ENCODE measurements at places on chromosomes 3 and 15. TPM values are rescaled to one million over a fixed set of nuclear protein-coding genes. Genes with fewer than 3 reads are reported as not detected.

Gene CNTN6
- 0.32 TPM for total RNA-seq

Gene SLC28A2
- 3.5 TPM for total RNA-seq

Gene DISP2
- total RNA-seq: 5.1 TPM

Gene CLDN18
- not detected for total RNA-seq

Gene DIS3L
- 23.9 TPM for total RNA-seq

Gene HACD2
- total RNA-seq: 52.7 TPM

DNA sequence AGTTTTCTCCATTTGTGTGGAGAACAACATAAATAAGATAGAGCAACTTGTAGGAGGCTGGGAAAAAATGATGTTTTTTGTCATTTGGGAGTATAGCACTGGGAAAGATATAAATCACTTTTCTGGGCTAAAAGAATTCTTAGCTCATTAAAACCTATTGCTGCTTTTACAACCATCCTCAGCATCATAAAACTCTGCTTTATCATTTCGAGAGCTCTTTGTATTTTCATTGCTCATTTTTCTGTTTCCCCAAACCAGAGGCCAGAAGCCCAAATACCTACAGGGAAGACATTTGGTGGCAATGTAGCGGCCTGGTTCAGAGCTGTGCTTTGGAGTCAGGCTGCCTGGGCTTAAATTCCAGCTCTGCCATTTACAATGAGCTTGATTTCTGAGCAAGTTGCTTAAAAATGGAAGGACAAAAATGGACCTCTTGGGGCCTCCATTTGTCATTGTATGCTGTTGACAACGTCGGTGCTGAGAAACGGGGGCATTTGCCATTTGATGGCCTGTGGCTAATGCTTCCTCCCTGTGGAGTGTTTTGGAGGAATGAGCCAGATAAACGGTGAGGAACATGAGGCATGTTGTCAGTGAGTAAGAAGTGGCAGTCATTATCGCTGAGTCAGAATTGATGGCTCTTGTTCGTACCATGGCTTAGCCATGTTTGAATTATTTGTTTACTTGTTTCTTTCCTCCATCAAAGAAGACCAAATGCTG is 260.0 kb downstream of the EBLN2 start:
- DNase-seq: no peak

- no peak for DNase-seq
Observed at GRCh38 chr3:153315781-153316180, 153.8 kb downstream of the RAP2B start.

DNA sequence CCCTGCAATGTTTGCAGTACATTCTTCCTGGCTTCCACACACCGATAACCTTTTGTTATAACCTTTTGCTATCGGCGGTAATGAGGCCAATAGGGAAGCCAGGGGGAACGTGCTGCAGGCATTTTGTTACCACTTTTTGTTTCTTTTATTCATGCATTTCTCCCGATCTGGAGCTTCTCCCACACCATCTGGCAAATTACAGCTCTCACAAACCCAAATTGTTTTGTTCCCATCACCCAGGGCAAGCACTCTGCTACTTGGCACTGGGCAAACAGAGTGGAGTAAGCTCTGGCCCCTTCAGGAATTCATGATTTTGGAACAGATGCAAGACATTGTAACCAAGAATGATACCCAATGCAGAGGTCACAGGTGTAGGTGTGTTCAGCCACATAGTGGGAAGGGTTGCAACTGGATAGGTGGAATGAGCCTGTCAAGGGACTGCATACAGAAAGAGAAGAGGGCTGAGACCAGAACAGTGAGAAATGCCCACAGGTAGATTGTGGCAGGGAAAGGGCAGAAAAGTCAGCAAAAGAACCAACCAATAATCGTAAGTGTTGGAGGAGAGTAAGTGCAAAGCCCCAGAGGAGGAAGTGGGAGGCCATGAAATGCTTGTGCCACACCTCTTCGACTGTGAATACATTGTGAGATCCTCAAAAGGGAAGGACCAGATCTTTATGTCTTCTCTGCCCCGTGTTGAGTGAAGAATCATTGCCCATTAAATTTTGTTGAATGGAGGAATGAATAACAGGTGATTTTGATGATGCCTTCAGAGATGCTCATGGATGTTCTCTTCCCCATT is 45.8 kb downstream of the PARP15 start:
- DNase-seq: no peak

GRCh38 chr3:8416965-8417364 is 84.7 kb upstream of the LMCD1 start:
- peak; percentile 66 for DNase-seq

DNA sequence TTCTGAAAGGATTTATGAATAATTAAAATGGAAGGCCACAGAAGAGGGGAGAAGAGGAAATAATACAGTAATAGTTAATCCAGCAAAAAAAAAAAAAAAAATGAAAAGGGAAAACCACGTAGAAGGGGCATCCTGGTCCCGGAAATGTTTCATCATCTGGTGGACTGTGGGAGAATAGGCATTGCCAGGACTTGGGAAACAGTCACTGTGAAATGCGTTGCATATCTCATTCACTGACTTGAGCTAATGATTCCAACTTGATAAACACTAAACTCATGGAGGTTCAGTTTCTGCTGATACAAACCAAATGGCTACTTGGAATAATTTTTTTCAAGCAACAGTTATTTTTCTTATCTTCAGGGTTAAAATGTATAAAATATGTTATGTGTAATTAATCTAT is 3.2 kb downstream of the XCR1 start:
- no peak for DNase-seq

DNA sequence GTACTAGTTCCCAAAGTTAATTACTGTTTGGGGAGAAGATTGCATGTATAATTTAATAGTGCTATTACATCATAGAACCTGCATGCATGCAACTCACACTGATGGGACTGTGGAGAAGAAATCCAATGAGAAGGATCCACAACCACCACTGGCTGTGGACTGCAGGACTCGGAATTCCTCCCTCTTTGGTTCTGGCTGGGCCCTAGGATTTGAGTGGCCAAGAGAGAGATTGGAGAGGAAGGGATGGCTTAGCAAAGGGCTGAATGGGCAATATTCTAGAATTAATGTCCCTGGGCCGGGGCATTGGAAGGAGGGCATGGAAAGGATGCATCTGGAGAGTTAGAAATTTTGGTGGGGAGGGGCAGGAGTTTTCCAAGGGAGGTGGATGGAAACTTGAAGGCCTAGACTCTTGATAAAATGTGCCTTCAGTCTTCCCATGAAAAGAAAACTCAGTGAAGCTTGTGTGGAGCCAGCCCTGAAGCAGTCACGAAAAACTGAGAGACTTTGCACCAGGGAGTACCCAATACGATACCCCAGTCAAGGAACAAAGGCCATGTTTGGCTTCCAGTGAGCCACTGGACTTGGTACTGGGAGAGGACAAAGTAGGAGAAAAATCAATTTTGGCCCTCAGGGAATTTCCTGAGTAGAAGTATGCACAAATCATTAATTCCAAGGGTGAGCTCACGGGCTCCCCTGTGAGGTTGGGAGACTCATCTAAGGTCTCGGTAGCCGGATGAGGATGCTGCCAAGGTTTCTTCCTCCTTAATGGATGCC is 31.4 kb upstream of the TPM1 start:
- DNase-seq: no peak

- DNase-seq: peak; percentile 95
Observed at GRCh38 chr3:124730129-124730940, at the start of gene UMPS. UMPS (plus strand) TSS chr3:124730452; CDS start chr3:124730472, 20 bp downstream.

DNA sequence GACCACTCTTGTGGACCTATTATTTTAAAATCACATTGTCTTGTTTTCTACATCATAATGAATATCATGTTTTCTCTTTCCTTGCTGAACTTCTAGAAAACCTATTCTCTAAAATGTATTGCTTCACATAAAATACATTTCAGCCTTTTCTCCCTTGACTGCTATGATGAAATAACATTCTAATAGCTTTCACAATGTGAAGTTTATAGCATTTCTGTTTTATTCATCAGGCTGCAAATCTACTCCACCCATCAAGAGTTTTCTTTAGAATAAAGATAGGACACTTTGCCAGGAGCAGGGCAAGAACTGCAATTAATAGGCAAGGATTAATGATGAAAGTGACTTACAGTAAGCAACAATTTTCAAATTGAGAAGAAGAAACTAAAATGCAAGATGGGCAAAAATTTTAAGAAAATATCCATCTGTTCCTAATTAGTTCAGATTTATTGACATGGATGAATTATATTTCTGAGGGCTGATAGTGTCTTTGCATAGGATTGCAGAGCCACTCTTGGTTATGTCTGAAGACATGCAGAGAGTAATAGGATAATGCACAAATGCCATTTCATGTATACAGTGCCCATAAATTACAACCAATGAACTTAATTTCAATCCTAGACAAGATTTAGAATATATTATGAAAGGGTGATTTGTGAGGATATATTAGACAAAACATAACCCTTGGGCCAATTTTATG is 21.7 kb downstream of the LEKR1 start:
- DNase-seq: no peak

- peak; percentile 93 for DNase-seq
Observed at GRCh38 chr3:50340448-50341329, at the start of gene RASSF1. RASSF1 (minus strand) TSS chr3:50340836; CDS start chr3:50340805, 31 bp downstream.

DNA sequence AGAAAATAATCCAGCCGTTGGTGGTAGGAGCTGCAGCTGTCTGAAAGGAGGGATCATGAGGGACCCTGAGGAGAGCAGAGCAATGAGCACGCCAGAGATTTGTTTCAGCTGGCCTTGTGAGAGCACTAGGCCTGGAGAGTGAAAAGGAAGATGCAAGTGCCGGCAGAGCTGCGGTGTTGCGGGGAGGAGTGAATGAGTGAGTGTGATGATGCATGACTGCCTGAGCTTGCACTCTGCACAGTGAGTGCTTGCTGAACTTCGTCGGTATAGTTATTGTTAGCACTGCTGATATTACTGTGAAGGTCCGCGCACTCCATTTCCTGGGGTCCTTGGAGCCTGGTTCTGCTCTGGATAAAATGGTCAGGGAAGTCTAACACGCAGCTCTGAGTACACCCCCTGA is 23.2 kb downstream of the EIF1B start:
- DNase-seq: no peak

DNA sequence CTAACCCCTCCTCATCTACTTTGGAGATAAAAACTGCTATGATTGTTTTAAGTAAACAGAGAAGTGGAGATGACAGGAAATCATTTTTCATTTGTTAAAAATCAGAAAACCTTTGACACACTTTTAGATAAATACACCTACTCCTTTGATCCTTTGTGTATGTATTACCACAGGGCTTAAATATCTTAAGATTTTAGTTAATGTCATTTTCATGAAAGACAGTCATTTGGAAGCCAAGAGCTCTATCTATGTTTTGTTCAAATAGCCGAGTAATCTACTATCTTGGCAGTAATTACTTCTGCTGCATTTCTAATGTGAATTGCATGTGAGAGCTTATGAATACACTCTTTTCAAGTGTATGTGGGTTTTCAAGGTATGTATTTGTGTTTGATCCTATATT is 2.0 kb downstream of the ARPP21 start:
- DNase-seq: no peak

GRCh38 chr3:30098653-30099455 is 507.5 kb upstream of the TGFBR2 start:
- no peak for DNase-seq

- no peak for DNase-seq
Observed at GRCh38 chr3:175620532-175620931, 761.4 kb downstream of the NAALADL2 start.

GRCh38 chr3:111601810-111602209 is 6.7 kb upstream of the ZBED2 start:
- DNase-seq: no peak

DNA sequence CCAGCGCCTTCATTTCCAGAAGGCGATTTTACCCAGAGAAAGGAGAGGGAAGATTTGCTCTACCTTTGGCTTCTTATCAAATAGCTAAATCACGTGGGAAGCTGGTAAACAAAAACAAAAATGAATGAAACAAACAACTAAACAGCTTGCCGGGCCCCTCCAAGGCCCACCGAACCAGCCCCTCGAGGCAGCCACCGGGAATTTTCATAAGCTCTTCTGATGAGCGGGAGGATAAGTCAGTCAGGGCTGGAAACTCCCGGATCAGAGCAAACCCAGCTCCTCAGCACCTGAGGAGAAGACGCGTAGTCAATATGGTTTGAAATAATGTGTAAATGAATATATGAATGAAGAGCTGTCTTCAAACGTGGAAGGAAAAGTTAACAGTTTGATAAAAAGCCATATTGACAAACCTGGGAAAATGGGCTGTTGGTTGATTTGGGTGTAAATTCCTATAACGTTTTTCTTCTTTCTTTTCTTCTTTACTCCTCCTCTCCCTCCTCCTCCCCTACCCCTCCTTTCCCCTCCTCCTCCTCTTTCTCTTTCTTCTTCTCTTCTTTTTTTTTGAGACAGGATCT is 10.7 kb downstream of the RPLP1 start:
- no peak for DNase-seq

DNA sequence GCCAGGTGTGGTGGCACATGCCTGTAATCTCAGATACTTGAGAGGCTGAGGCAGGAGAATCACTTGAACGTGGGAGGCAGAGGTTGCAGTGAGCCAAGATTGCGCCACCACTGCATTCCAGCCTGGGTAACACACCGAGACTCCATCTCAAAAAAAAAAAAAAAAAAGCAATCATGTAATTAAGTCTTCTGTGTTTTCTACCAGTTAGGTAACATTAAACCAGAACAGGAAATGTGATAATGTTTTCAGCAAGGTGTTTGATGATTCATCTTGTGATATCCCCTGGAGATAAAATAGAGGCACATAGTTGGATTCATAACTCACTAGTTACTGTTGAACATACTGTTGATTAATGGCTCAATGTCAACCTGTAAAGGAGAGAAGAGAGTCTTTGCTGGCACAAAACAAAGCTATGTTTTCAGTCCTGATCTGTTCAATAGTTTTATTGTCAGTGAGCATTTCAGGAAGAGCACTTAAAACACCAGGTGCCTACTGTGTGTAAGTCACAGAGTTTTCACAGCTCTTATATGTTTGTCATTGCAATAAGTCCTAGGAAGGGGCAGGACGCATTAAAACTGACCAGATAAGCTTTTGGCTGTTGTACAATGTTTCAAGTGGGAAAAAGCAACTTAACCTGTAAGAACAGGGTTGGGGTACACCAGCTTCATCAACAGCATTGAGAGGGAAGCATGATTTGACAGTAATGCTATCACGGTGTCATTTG is 19.5 kb downstream of the DNAJB11 start:
- no peak for DNase-seq

DNA sequence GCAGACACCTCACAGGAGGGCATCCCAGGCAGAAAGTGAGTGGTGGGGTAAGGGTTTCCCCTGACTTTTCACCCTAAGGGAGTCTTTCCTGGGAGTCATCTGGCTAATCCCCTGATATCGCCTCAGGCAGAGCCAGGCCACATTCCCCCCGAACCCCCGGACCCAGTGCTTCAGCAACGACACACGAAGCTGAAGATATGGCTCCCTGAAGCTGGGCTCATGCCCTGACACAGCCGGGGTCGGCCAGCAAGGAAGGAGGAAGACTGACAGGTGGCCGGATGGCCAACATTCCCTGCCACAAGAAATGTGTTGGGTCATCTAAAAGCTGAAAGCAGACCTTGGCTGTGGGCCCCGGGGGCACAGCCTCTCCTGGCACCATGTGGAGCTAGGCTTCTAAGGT is 14.4 kb downstream of the CHST13 start:
- DNase-seq: peak; percentile 26
